Activated gamma-delta T cell treated with anti-CD3 and anti-CD28 coated beads, Interleukin-2, amount 50 U/mL, for 16 hours (primary cell): ENCODE measurements at places on chromosomes 6 and 20.

DNA sequence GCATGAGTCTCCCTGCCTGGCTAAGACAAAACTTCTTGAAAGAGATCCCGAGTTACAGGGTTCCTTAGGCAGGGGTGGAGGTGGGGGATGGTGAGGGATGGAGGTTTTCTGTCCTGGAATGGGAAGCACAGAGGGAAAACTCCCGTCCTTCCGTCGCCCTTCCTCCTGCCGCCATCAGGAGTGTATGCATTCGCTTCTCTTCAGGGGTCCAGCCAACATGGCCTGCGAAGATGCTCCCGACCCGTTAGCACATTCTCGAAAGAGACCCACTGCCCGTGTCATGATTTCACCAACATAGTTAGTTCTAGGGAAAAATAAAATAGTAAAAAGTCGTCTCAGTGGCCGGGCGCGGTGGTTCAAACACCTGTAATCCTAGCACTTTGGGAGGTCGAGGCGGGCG is 37.1 kb downstream of the KIF25 start:
- no peak for DNase-seq

DNA sequence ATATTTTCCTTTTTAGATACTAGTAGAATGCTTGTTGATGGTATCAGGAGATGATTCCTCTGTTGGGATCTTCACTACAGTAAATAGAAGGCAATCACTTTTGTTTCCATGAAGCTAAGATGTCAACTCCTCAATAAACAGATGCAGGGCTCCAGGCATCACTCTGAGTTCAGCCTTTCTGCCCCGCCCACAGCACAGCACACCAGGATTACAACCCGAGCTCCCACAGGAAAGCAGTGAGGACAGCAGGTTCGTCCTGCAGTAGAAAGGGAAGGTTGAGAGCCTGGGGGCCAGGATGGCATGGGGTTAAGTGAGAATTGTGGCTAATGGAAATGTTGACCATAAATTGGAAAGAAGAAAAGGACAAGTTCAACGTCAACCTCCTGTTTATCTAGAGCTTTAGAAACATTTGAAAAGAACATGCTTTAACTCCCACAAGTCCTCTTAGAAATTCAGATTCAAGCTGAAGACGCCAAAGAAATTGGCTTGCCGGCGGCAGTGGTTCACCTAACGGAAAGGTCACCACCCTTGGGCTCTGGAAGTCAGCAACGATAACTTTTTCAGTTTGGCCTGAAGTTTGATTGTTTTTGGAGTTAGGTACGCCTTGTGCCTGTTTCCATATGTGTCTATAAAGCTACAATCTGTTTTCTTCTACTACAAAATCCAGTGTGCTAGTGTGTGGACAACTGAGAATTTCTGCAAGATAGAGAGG is 144.4 kb upstream of the PDE10A start:
- no peak for DNase-seq

DNA sequence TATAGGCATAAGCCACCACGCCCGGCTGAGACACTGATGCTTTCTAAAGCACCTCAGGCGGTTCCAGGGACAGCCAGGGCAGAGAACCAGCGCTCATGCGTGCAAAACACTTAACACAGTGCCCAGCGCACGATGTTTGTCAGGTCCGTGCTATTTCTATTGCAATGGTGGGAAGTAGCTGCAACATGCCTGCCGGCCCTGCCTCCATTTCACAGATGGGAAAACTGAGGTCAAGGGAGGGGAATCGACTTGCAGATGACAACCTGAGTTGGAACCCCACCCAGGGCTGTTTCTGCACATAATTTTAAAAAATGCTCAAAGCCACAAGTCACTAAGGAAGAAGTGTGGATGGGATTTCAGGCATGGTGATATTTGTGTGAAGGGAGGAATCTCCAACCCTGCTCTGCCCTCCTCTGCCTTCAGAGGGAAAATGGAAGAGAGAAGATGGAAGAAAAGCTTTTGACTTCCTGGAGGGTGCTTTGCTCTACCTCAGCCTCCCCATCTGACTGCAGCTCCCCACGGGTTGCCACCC is 39.9 kb downstream of the KIAA1755 start:
- no peak for DNase-seq

DNA sequence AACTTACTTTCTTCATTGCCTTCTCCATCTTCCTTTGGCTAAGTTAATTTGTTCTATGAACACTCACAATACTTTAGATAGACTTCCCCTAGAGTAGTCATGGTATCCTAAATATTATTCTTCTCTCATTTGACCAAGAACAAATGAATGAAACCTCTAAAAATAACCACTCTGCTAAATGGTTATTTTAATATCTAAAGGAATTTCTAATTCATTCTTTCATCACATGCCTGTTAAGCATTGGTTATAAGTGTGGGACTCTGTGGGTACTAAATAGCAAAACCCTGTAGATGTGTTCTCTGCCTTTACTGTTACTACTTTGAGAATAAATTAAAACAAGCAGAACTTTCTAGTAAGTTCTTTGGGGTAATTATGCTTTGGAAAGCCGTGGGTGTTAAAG is 138.9 kb downstream of the EYA4 start:
- no peak for DNase-seq

DNA sequence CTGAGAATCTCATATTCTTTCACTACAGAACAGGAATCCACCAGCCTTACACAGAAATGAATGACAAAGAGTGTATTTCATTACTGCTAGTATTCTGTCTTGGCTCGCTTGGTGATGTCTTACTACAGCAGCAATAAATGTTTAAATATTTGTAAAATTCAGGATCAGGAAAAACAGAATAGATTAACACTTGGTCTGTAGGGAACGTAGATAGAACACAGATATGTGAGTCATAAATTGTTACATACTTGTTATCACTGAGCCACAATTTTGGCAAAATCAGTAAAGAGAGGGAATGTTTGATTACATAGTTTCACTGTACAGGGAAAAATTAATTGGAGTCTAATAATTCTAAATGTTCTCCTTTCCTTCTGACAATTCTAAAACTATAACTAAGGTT is 11.0 kb downstream of the SHPRH start:
- DNase-seq = no peak

DNA sequence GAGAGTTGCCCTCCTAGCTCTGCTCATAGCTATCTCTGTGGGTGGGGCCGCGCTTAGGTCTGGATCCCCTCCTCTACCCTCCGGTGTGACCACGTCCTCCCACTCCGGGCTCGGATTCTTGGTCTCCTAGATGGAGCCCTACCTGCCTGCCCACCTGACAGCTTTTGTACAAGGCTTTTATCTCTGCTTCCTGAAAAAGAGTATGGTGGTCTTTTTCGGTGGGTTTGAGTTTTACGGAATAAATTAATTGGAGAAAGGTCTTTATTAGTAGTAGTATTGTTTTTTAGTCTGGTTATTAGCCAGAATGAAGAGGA is 773 bp downstream of the SMAP1 start:
- peak; percentile 11 for DNase-seq

DNA sequence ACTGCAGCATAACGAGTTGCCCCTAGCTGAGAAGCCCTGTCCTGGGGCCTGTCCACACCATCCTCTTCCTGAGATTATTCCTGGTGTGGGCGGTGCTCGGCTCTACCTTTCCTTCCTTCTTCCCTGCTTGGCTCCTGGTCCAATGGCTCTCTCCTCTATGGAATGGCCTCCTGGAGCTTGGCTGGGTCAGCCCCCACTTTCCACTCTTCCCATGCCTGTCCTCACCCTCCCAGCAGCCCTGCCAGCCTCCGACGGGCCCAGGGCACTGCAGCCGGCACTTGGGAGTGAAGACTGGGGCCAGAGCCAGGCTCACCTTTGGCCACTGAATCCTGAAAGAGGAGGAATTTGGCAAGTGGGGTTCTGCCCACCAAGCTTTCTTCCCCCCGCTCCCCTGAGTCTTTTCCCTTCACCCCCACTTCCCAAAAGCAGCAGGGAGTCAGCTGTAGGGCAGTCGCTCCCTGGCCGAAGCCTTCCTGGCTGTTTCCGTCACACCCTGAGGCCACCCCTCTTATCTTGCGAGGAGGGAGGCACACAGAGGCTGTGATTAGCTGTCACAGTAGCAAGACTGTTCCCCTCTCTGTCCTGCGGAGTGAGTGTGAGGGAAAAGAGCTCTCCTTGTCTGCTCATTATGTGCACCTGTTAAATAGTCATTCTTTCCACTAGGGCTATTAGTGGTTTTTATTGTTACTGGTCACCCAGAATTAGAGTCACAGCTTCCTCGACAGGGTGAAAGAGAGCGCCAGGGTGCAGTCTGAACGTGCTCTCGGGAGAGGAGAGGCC is 6.3 kb upstream of the CDSN start:
- no peak for DNase-seq

GRCh38 chr6:80214436-80215022 is 108.1 kb downstream of the BCKDHB start:
- no peak for DNase-seq

- no peak for DNase-seq
These were observed 65.5 kb upstream of the BTBD3 start for GRCh38 chr20:11852189-11852588.

- no peak for DNase-seq
These were observed 218.6 kb upstream of the UFL1 start for GRCh38 chr6:96302991-96303390.

- no peak for DNase-seq
These were observed 15.8 kb downstream of the POM121L2 start for GRCh38 chr6:27296106-27296783.

DNA sequence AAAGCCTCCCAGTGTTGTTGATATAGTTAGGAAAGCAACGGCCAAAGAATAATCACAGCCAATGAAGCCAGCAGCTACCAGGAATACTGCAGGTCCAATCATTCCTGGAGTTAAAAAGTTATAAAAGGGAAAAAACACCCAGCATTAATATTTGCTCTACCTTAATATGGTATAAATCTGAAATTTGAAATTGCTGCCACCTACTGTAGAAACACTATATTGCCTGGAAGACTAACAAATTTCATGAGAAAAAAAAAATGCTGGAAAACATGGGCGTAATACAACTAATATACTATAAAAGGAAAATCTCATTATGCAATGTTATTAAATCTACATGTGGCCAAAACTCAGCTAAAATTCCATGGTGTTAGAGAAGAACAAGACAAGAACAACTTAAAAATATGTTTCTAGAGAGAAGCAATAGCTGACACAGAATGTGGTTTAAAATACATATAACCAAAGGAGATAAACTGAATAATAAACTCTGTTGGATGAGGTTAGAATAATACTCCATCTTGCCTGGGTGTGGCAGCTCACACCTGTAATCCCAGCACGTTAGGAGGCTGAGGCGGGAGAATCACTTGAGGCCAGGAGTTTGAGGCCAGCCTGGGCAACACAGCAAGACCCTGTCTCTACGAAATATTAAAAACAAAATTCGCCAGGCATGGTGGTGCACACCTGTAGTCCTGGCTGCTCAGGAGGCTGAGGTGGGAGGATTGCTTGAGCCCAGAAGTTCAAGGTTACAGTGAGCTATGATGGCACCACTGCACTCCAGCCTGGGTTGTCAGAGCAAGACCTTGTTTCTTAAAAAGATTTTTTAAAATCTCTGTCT is 43.1 kb downstream of the SLC17A5 start:
- no peak for DNase-seq

- no peak for DNase-seq
These were observed 113.2 kb downstream of the FNDC1 start for GRCh38 chr6:159282421-159282820.

- DNase-seq = no peak
These were observed 33.5 kb upstream of the CD93 start for GRCh38 chr20:23119456-23120216.

DNA sequence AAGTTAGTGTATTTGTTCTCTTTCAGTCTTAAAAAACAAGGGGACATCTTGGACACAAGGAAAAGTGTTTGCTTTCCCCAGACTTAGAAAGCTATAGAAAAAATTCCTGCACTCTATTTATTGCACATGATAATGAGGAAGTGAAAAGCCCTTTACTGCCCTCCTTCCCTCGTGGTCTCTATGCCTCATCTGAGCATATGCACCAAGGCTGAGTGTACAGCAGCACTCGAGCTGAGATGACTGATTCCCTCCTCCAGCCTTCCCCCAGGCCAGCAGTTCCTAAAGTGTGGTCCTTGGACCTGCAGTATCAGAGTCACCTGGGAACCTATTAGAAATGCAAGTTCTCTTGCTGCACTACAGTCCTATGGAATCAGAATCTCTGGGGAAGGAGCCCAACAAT is 14.3 kb upstream of the LAMP5 start:
- DNase-seq = no peak

DNA sequence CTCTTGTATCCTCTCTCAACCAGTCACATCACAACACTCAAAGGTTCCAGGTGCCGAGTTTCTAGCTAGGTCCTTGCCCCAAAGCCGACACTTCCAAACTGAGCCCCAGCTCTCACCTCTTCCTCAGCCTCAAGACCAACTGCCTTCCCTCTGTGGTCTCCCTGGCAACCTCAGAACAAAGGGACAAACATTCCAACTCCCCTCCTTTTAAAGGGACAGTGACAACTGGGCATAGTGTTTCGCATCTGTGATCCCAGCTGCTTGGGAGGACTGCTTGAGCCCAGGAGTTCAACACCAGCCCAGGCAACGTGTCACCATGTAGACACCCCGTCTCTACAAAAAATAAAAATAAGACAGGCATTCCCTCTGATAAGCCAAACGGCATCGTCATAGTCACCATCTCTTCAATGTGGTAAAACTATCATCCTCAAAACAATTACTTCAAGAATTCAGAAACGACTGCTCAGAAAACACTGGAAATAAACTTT is 11.3 kb downstream of the DIDO1 start:
- no peak for DNase-seq

DNA sequence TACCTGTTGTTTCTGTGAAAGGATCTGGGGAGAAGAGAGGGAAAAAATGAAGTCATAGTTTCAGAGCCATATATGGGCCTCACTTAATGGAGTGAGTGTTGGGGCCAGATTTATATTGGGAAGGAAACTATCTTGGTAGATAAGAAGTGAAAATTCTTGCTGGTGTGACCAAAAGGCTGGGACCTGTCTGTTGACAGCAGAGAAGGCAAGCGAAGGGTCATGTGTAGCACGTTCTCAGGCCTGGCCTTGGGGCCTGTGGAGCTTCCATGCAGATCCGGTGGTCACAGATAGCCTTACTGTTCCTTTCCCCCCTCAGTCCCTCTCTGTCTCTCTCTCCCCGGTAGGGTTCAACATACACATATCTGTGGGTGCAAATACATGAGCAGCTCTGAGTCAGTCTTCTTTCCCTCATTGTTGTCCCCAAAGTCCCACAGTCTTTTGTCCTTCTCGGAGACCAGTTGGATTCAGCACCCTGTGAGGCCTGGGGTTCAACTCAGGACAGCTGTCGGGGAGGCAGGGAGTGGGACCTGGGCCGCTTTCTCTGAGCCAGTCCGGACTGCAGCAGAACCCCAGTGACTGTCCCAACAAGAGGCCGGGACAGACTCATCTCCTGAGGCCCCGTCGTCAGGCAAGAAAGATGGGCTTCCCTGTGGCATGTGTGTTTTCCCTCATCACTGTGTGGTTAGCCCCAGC is 34.6 kb downstream of the PPP1R14C start:
- DNase-seq = no peak

- DNase-seq = no peak
These were observed 219.8 kb upstream of the AGPAT4 start for GRCh38 chr6:161493576-161494118.

GRCh38 chr6:166716910-166717617 is 90.0 kb upstream of the RPS6KA2 start:
- no peak for DNase-seq

DNA sequence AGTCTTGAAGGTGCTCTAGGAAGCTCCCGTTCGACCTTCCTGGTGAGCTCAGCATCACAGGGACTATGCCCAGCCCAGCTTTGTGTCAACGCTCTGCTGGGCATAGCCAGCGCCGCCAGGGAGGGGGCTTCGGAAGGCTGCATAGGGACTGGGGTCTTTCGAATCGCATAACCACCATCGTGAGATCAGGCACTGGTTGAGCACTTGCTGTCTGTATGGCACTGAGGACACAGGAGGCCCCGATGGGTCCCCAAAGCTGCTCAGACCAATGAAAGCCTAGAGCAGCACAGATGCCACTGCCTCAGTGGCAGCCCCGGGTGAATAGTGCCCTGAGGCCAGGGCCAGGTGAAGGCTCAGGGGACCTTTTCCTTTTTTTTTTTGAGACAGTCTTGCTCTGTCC is 96.7 kb downstream of the TAF4 start:
- no peak for DNase-seq
